ENCODE measurements at places on chromosomes 3 and 15. TPM values are rescaled to one million over a fixed set of nuclear protein-coding genes. Genes with fewer than 3 reads are reported as not detected.
A peak's percentile ranks its signal among the peaks of the same experiment; 100 is the strongest.

Gene FAM81A
- 0.36 TPM for total RNA-seq

Gene FRMD5
- total RNA-seq: 0.32 TPM

Gene SEC22A
- 12.5 TPM for total RNA-seq

Gene SHF
- total RNA-seq: 45.3 TPM

Gene VWA5B2
- 0.24 TPM for total RNA-seq

Gene C3orf20
- 0.13 TPM for total RNA-seq

DNA sequence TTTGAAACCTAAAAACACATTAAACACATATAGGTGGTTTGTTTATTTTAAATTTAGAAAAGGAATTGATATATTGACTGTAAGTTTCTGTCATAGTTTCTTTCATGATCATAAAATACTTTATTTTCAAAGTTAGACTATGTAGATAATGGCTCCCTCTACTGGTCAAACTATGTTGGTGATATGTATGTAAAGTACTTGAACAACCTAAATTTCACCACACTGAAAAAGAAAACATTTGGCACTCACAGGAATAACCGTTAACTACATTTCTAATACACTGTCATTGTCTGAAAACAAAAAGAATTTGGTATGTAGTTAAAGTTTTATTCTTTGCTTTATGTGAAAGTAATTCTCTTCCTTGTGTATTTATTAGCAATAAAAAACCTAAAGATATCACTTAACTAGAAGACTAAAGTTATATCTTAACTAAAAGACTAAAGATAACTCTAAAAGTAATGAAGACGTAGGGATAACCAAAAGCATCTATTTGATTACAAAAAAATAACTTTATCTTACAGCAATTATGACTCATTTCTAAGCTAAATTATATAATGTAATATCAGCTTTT, 427.5 kb downstream of the VGLL3 start:
- DNase-seq: no peak

- no peak for DNase-seq
Observed at GRCh38 chr3:37709946-37710640, 151.6 kb upstream of the CTDSPL start.

DNA sequence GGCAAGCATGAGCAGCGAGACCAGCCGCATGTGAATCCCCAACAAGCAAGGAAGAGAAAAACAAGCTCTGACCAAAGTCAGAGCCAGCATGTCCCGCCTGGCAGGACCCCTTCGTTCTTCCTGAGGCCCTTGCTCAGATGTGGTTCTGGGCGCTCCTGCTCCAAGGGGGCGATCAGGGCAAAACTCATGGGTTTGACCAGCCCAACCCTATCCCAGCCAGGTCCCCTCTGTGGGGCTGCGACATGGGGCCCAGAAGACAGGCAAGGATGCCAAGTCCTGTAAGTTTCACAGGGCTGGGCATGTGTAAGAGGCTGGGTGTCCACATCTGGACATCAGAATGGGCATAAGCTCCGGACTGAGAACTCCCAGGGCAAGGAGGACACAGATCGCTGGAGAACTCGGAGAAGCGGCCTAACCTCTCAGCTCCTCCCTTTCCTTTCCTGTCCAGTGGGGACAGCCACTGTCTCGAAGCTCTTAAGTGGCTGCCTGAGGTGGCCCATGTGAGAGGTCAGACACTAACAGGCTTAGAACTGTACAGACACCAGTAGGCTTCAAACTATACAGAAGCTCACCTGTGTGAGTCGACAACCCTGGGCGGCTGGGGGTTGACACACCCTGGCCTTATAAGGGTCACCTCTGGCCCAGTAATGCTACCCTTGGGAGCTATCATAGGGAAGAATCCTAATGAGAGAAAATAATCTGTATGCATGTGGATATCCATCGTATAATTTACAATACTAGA, 48.9 kb downstream of the XXYLT1 start:
- peak; percentile 12 for DNase-seq

DNA sequence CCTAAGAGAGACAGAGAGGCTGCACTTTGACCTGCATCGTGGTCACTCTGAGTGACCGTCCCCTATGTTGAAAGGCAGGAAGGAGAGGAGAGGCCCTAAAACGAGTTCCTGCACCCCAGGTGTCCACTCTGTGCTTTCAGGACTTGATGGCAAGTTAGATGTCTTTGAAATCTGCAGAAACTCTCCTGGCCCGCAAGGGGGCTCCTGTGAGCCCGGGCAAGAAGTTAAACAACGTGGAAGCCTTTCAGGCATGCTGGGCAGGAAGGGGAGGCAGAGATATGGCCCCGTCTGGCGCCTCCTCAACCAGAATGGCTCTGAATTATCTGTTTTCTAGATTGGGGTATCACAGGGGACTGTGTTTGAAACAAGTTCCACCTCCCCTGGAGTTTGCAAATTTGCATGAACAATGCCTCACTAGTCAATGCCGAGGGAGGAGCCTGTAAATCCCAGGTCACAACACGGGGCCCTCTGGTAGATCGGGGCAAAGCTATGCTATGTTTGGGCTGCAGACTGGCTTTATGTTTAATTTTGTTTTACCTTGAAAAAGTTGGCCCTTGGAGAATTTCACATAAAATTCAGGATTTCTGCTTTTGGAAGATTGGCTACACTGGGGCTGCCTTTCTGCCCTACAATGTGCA, 9.8 kb downstream of the CTXND1 start:
- no peak for DNase-seq

DNA sequence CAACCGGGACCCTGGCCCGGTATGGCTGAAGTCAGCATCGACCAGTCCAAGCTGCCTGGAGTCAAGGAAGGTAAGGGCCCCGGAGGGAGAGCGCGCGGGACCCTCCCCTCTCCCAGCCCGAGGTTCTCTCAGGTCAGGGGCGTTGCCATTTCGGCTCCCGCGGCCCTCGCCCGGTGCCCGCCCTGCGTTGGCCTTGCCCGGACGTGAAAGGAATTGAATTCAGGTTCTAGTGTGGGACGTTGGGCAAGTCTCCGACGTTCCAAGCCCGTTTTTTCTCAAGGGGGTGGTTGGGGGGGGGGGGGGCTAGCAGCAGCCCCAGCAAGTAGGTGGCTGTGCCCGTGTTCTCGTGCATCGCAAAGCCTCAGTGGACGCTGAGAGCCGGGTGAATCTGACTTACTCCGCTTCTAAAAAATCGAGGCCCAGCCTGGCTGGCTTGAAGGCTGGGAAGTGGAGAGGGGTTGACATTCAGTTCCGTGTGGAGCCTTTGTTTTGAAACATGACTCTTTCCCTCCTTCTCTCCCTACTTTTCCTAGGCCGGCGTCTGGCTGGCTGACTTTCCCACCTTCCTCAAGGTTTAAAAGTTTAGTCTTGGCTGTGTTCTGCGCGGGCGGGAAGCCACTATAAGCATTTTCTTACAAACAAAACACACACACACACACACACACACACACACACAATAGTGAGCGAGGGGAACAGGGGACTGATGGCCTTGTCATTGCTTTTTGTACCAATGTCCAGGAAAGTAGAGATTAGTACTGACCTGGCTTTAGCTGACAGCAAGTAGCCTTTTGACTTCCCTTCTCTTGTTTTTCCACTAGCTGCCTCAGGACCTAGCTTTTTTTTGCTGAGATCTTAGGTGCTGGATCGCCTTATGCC, at the start of gene UTS2B:
Gene UTS2B, minus strand, starts transcription at position 873 of the 876 bp plus-strand sequence. CDS start 48,337 bp downstream, outside the sequence.
- DNase-seq: peak; percentile 66

- DNase-seq: no peak
Observed at GRCh38 chr15:70407336-70407670, 309.6 kb upstream of the TLE3 start.

DNA sequence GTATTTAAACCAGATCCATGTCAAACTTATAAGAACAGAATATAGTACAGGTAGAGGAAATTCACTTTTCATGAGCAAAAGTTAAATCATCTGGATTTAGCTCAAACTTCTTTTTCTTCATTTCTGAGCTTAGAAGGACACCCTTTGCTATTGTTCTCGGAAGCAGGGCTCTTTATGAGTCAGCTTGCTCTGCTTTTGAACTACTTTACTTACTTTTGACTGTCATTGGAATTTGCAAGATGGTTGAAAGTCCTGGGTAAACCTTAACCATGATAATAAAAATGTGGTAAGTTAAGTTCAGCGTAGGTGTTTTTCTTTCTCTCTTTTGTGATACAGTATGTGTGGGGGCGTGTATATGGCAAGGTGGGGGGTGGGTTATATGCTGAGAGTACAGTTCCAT, 312.7 kb upstream of the DPH6 start:
- DNase-seq: no peak

DNA sequence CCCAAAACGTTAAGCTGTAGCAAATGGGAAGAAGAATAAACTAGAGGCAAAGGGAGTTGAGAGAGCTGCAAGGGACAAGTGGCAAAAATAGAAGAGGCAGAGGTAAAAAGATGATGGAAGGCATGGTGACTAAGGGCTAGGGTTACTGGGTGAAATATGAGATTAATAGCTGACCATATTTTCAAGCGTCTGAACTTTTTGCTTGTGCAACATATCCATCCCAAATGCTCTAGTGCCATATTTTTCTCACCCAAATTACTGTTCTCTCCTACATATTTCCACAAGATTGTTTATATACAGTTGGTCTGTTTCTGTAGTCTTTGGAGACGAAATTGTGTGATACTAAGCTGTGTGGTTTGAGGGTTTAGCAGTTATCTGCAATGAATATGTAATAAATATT, 145.5 kb downstream of the GMNC start:
- no peak for DNase-seq

- DNase-seq: peak; percentile 77
Observed at GRCh38 chr15:65054333-65055200, 9.4 kb downstream of the SLC51B start.

DNA sequence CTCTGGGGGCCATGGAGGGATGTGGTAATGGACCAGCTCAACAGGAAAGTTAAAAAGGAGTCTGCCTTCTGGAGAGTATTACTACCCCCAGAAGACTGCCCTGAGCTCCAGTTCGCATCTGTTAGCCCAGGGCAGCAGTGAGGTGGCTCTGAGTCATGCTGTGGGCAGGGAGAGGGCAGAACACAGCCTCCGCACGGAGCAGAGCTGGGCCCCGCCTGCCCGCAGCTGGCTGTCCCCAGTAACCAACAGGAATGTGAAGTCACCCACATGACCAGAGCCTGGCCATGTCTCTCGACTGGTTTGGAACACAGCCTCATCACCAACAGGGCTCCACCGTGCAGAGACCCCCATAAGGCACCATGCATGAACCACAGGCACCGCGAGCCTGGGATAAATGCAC, 62.1 kb downstream of the CYFIP1 start:
- no peak for DNase-seq
